Natural killer cell (primary cell): ENCODE measurements at places on chromosomes 7 and 10.

- no peak for DNase-seq
These were observed 622.5 kb downstream of the TYW1 start for GRCh38 chr7:67619175-67619574.

DNA sequence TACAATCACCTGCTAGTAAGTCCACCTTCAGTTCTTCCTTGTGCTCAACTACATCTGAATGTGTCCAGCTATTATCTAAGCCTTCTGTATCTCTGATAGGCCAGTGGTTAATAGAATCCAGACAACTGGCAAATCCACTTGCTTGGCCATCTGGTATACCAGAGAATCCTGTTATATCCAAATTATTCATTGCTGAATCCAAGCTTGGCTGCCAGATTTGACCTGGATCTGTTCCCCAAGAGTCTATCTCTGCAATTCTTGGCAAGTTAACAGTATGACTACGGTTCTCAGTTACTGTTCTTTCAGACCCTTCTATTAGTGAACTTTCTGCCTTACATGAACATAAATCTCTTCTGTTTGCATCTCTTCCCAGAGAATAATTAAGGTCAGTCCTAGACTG lies 154.6 kb upstream of the TARP start:
- DNase-seq, result no peak

- no peak for DNase-seq
These were observed 66.8 kb downstream of the DNAJC12 start for GRCh38 chr10:67771200-67771599.

DNA sequence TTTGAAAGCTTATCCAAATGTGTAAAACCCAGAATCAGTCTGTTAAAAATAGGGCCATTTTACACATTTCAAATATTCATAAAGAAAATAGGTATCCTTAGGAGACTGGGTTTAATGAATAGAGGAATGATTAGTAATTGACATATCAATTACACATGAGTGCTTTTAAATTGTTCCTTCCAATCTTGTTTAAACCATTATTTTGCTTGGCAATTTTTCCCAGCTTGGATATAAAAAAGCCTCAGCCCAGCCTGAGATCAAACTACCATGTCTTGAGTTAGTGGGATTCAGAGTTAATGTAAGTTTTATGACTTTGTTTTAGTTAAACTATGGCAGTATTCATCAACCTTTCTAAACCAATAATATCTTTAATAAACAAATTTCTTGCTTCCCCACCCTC lies 28.3 kb downstream of the PARP12 start:
- DNase-seq, result no peak

DNA sequence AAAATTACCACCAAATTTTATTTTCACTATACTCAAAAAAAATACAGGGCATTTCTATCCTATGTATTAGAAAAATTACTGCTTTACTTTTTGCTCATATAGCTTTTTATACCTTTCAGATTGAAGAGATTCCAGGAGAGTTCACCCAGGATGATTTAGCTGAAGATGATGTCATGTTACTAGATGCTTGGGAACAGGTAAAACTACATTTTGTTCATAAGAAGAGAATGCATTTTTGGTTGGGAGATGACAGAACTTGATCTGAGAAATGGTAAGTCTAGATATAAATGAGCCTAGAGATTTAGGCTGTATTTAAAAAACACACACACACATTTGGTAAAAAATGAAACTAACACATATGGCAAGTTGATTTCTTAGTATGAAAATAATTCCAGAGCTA lies 38.1 kb upstream of the ARL4A start:
- DNase-seq, result no peak

DNA sequence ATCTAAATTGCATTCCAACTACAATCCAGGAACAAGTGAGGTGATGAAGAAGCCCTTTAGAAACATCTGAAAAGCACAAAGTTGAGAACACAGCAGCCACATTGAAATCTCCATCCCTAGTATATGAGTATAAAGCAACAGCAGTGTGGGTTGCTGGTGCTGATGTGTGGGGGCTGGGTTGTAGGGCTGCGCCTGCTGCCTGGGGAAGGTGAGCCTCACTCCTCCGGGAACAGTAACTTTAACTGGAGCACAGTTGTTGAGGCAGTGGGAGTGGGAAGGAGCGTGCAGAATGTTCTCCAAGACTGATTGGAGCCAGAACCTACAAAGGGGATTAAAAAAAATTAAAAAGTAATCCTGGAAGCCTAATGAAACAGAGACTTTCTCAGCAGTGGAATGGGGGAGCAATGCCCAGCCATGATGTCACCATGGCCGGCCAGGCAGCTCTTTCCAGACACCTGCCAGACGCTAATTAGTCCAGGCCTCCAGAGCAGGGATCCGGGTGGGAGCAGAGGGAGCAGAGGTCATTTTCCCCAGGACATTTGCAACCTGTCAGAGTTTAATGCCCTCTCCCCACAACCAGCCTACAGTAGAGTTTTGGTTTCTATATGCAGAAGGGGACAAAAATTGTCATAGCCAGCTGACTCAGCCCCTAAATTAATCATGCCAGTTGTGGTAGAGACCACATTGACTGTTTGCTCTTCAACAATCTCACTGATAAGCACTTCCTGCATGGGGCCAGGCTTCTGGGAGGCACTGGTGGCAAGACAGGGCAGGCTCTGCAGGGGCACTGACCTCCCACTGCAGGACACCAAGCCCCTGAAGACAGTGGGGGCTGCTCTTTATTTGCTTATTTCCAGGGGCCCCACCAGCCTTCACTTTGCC lies 133.0 kb upstream of the ZNF32 start:
- DNase-seq, result peak; percentile 33

DNA sequence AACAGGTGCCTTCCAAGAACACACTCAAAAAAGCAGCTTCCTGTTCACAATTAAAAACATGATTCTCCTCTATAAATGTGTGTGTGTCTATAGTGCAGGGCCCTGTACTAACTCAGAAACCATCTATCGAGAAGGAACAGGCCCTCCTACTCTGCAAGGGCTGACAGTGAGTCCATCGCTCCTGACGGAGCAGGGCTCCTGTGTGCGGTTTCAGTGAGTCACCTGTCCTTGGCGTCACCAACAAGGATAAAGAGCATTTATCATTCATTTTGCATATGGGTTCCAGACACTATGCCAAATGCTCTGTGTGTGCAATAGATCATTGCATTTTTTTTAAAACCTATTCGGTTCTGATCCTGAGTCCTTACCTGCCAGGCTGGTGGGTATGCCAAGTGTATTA lies 63.7 kb downstream of the TACC2 start:
- no peak for DNase-seq

GRCh38 chr7:5797716-5798115 lies 16.3 kb upstream of the RNF216 start:
- DNase-seq, result no peak

DNA sequence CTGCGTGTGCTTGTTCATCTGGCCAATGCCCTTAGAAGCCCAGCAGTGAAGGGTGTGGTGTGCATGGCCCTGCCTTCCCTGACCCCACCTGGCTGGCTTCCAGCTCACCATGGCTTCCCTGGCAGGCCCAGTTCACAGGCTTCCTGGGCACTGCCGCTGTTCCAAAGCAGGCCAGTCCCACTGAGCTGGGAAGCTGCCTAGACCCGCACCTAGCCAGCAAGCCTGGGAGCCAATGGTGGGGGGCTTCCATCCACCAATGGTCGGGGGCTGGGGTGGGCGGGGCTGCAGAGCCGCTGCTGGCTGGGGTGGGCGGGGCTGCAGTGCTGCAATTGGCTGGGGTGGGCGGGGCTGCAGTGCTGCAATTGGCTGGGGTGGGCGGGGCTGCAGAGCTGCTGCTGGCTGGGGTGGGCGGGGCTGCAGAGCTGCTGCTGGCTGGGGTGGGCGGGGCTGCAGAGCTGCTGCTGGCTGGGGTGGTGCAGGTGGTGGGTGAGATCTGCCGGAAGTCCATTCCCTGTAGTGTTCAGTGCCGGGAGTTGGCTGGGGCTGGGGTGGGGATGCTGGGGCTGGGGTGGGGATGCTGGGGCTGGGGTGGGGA lies 12.4 kb downstream of the CALY start:
- DNase-seq, result peak; percentile 68

DNA sequence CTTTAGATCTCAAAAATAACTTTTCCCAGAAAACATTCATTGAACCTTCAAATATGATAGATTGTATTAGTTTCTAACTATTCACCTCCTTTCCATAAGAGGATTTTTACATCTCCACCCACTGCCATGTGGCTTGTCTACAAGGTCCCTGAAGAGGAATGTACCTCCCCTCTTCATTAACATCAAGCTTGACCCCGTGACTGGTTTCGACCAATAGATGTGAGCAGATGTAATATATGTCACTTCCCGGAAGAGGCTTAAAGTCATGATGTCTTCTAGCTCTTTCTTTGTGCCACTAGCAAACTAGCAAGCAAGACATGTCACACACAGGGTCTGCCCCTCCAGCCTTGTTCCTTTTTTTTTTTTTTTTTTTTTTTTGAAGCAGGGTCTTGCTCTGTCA lies 6.9 kb downstream of the BAZ1B start:
- peak; percentile 27 for DNase-seq

GRCh38 chr10:26044141-26044749 lies 110.2 kb downstream of the MYO3A start:
- DNase-seq, result no peak

DNA sequence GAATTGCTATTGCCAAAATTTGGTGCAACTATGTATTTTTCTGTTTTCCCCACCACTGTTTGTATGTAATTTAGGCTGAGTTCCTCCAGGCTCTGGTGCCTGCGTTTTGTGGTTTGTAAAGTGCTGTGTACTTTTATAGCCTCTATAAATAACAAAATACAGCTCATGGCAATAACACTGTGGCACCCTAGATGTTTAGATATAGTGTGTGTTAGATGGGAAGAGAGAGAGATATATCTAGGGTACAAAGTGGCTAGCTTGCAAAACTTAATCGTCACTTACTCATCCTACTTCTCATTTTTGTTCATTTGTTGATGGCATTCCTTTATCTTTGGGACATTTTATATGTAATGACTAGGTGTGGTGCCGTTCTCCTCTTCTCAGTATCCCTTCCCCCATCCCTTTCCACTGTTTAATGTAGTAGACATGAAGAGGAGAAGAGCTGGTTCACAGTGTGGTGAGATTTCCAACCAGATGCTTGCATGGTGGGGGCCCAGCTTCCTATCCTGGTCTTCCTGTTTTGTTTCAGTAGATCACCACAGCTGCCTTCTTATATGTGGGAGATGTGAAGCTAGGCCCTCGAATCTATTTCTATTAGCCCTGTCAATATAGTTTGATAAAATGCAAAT lies 115.0 kb downstream of the SND1 start:
- no peak for DNase-seq

GRCh38 chr7:87218796-87219544 lies 562 bp downstream of the TMEM243 start:
- peak; percentile 71 for DNase-seq

DNA sequence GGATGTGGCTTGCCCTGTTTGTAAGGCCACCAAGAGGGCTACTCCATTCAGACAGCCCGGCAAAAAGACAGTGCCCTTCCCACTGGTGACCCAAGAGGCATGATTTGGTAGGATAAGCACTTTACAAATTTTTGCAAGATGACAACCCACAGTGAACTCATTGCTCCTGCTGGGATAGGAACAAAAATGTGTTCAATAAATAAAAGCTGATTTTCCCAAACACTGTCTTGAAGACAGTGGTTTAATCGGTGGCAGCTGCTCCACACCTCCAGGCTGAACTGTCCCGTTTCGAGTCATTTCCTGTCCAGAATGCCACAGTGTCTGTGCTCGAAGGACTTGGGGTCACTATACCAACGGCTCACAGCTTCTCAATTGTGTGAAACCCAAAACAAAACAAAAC lies 45.1 kb upstream of the NPTX2 start:
- DNase-seq, result no peak

GRCh38 chr7:84085998-84086397 lies 108.6 kb downstream of the SEMA3A start:
- DNase-seq, result no peak

- no peak for DNase-seq
These were observed 315.3 kb downstream of the SDK1 start for GRCh38 chr7:3616306-3616705.
